ENCODE measurements at places on chromosomes 2 and 18. TPM values are rescaled to one million over a fixed set of nuclear protein-coding genes. Genes with fewer than 3 reads are reported as not detected.

DNA sequence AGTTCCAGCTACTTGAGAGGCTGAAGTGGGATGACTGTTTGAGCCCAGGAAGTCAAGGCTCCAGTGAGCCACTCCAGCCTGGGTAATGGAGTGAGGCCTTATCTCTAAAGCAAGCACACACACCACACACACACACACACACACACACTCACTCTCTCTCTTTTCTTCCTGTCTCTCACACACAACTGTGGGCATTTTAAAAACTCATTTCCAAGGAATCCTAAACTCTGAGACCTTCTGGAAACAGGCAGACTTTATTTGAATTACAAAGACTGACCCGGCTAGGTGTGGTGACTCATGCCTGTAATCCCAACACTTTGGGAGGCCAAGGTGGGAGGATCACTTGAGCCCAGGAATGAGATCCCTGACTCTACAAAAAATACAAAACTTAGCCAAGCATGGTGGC lies 21.3 kb downstream of the WDSUB1 start:
- DNase-seq, result peak; percentile 45

DNA sequence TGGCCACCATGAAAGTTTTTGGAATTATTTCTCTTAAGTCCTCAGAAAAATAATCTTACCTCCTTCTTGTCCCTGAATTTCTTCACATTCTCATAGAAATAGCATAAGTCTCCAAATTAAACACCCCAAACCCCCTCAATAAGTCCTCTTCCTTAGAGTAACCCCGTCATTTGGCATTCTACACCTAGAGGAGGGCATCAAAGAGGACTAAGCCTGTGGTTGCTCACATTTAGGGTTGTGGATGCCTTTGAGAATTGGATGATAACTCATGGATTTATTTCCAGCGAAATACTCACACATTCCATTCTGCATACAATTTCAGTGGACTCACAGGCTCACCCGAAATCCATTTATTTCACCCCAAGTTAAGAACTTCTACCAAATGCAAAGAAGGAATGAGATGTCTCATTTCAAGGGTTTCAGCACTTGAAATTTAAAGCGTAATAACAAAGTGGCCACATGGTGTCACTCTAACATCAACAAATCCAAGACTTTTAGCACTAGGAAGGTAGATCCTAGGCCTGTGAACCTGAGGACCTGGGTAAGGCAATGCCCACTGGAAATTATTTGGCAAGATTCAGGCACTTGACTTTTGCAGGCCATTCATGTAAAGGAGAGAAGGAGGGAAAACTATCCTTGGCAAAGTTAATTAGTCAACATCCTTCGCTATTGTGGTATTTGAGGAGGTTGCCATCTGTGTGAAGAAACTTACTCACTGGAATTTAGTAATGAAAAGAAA lies 24.6 kb downstream of the DYTN start:
- DNase-seq, result peak; percentile 46

- DNase-seq, result no peak
Measured at GRCh38 chr2:159855557-159856061, 57.6 kb upstream of the CD302 start.

DNA sequence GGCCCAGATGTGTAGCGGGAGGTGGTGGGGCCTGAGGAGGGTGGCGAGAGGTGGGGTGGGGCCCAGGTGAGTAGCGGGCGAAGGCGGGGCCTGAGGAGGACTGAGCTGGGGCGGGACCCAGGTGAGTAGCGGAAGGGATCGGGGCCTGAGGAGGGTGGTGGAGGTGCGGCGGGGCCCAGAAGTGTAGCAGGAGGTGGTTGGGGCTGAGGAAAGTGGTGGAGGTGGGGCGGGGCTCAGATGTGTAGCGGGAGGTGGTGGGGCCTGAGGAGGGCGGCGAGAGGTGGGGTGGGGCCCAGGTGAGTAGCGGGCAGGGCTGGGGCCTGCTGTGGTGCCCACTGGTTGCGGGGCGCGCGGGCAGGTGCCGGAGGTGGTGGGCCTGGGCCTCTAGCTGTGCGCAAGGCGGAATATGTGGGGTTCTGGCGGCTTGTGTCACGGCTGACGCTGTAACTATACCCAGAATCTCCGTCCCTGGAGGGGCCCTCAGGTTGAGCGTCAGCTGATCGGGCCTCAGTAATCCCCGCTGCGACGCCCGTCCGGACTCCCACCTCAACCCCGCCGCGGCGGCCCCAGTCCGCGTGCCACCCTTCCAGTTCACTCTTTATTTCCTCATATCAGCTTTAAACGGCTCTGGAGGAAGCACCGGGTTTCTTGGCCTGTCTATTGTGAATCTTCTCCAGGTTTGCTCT lies 866 bp upstream of the SF3B6 start:
- no peak for DNase-seq

DNA sequence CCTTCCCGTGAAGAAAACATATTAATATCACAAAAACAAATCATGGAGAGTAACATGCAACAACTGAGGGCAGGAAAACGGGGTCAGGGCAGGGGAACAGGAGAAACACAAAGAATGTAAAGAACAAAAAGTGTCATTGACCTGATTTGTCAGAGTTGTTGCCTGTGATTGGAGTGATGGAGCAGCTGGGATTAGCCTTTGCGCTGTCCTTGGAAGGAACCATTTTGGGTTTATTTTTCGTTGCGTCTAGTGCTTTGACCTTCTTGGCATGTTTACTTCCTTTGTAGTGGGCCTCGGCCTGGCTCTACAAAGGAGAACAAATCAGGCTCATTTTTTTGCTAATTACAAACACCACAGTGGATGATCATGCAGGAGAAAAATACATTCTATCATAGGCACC lies 218.5 kb upstream of the SESTD1 start:
- no peak for DNase-seq

DNA sequence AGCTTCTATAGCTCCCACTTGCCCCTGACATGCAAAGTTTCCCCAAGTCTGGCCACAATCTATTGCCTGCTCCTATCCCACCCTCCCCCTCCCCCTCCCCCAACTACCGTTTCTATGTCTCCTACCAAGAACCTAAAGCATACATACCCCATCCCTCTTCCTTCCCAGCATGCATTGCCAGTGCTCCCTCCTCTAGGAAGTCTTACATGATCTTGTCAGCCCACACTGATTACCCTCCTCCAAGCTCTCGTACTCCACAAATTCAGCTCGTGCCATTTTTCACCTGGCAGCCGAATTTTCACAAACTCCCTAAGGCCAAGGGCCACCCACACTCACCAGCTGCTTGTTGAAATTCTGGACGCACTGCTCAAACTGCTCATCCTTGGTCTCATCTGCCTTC lies 30.7 kb downstream of the BIN1 start:
- no peak for DNase-seq

The GAREM1 gene
- polyA plus RNA-seq, result 15.9 TPM

The DOK6 gene
- 15.5 TPM for polyA plus RNA-seq
